ENCODE measurements at places on chromosomes 7 and 10.

GRCh38 chr10:63755441-63755840 lies 234.2 kb downstream of the REEP3 start:
- H3K36me3 ChIP-seq: no peaks in the 10 kb centered on the region
- H3K27me3 ChIP-seq: no peaks in the 10 kb centered on the region
- no peak overlapping the region for H3K4me3 ChIP-seq

- no peak for DNase-seq
- no peak overlapping the region for H3K27ac ChIP-seq
- no peaks in the 10 kb centered on the region for H3K27me3 ChIP-seq
- no peaks in the 10 kb centered on the region for H3K4me1 ChIP-seq
- H3K4me3 ChIP-seq: no peak overlapping the region
Observed at GRCh38 chr10:116457488-116457887, 29.8 kb downstream of the PNLIPRP3 start.

GRCh38 chr10:77554996-77555397 lies 82.6 kb downstream of the KCNMA1 start:
- H3K27ac ChIP-seq: peak overlapping the region; percentile 84
- no peaks in the 10 kb centered on the region for H3K36me3 ChIP-seq
- no peak overlapping the region for H3K4me3 ChIP-seq
- no peak for DNase-seq
- H3K27me3 ChIP-seq: no peaks in the 10 kb centered on the region

DNA sequence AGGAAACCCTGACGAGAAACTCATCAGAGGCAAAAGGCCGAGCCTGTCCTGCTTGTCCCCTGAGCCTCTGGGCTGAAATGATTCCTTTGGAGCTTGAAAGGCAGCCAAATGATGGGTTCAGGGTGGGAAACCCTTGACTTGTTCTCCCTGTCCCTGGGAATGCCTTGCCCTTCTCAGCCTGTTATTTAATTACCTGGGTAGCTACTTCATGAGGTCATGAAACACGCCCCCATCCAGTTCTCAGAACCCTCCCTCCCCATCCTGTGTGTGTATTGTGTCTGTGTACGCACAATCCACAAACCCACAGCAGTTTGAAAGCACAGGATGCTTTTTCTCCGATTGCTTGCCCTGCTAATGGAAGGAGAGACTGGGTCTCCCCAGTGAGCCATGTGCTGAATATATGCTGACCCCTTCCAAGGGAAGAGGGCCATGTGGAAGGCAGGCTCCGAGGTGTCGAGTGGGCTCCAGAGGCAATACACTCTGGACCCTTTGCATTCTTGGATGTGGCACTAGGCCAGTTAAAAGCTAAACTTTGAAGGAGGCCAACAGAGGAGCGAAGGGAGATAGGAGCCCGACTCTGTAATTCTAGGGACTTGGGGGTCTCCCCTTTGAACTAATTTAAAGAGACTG lies 10.6 kb downstream of the DUSP5 start:
- peaks cover 14% of the 10 kb centered on the region for H3K36me3 ChIP-seq
- DNase-seq: no peak
- no peak overlapping the region for H3K27ac ChIP-seq
- no peak overlapping the region for H3K4me3 ChIP-seq
- peaks cover 52% of the 10 kb centered on the region for H3K4me1 ChIP-seq

GRCh38 chr7:94633687-94634086 lies 22.2 kb downstream of the SGCE start:
- H3K27me3 ChIP-seq: no peaks in the 10 kb centered on the region
- H3K4me1 ChIP-seq: peaks cover 11% of the 10 kb centered on the region
- no peak overlapping the region for H3K27ac ChIP-seq
- no peak for DNase-seq

- no peak for DNase-seq
- H3K36me3 ChIP-seq: no peaks in the 10 kb centered on the region
- no peaks in the 10 kb centered on the region for H3K27me3 ChIP-seq
- peaks cover 27% of the 10 kb centered on the region for H3K4me1 ChIP-seq
Observed at GRCh38 chr10:4312051-4312835, 513.8 kb upstream of the AKR1E2 start.

DNA sequence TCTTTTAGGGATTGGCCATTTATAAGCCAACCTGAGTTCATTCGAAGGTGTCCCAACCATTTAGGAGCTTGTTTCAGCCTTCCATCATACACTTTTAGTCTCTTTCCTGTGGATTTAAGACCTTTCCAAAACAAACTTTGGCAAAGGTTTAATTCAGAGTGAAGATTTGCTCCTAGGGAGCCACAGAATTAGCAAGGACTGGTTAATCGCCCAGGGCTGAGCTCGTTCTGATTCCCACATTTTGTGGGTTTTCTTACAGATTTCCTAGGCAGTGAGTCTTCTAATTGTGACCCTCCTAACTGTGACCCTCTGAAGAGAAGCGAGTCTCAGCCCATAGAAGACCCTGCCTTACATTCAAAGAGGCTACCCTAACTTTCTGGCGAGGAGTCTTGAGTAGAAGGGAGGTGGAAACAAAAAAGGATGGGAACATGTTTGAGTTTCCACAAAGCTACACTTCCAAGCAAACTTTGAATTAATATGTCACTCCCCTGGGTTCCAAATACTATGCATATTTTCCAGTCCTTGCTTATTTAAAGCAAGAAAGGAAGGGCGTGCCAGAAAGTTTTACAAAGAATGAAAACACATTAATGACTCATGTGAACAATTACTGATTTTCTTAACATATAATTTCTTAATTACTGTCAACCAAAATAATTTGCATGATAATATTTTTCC lies 118.3 kb downstream of the ARID5B start:
- H3K4me1 ChIP-seq: peaks cover 54% of the 10 kb centered on the region
- DNase-seq: no peak
- no peaks in the 10 kb centered on the region for H3K27me3 ChIP-seq

- H3K27ac ChIP-seq: no peak overlapping the region
- DNase-seq: no peak
- peaks cover 31% of the 10 kb centered on the region for H3K36me3 ChIP-seq
- no peaks in the 10 kb centered on the region for H3K27me3 ChIP-seq
- H3K4me3 ChIP-seq: no peak overlapping the region
Observed at GRCh38 chr10:13637303-13637856, 50.6 kb downstream of the PRPF18 start.

DNA sequence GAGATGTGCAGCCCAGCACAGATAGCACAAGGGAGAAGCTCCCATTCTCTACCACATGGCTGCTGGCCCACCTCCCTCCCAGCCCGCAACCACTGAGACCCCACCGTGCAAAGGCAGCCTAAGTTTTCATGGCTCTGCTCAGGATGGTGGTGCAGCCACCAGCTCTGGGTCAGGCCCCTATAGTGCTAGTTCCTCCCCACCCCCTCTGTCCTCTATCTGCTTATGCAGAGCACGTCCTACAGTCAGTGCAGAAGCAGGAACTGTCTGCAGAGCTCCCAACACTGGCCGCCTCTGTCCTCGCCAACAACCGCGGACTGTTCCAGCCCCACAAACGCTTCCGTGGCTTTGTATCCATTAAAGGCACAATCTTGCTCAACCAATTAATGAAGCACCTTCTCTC lies 278.9 kb downstream of the GRID1 start:
- H3K4me1 ChIP-seq: no peaks in the 10 kb centered on the region
- no peak overlapping the region for H3K4me3 ChIP-seq
- no peak for DNase-seq

- no peak overlapping the region for H3K27ac ChIP-seq
- H3K4me3 ChIP-seq: no peak overlapping the region
- H3K36me3 ChIP-seq: no peaks in the 10 kb centered on the region
- no peak for DNase-seq
- H3K27me3 ChIP-seq: no peaks in the 10 kb centered on the region
Observed at GRCh38 chr10:90604636-90605035, 253.2 kb downstream of the HTR7 start.

GRCh38 chr7:144908324-144908723 lies 72.5 kb upstream of the TPK1 start:
- H3K36me3 ChIP-seq: no peaks in the 10 kb centered on the region
- no peak overlapping the region for H3K4me3 ChIP-seq
- H3K27ac ChIP-seq: no peak overlapping the region
- no peak for DNase-seq
- no peaks in the 10 kb centered on the region for H3K4me1 ChIP-seq
- peaks cover 5% of the 10 kb centered on the region for H3K27me3 ChIP-seq

GRCh38 chr10:58028597-58029366 lies 238.9 kb downstream of the IPMK start:
- H3K27me3 ChIP-seq: no peaks in the 10 kb centered on the region
- H3K4me1 ChIP-seq: no peaks in the 10 kb centered on the region
- H3K36me3 ChIP-seq: no peaks in the 10 kb centered on the region
- no peak for DNase-seq
- no peak overlapping the region for H3K4me3 ChIP-seq

DNA sequence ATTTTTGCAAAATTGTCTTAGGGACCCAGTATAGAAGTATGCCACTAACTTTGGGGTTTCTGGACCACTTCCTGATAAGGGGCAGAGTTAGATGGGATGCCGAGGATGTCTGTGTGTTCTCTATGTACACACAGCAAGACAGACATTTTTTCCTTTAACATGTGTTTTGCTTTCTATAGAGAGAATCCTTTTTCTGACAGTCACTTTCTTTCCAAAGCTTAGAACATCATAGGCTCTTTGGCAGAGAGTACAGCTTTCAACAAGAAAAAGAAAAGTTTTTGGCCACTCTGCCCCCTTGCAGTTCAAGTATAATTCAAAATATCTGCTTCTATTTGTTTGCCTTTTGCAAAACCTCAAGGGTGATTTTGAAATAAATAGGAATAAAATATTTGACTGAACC lies 44.1 kb downstream of the PAPSS2 start:
- no peaks in the 10 kb centered on the region for H3K36me3 ChIP-seq
- DNase-seq: peak; percentile 64
- H3K27ac ChIP-seq: no peak overlapping the region
- no peaks in the 10 kb centered on the region for H3K4me1 ChIP-seq
- no peak overlapping the region for H3K4me3 ChIP-seq

DNA sequence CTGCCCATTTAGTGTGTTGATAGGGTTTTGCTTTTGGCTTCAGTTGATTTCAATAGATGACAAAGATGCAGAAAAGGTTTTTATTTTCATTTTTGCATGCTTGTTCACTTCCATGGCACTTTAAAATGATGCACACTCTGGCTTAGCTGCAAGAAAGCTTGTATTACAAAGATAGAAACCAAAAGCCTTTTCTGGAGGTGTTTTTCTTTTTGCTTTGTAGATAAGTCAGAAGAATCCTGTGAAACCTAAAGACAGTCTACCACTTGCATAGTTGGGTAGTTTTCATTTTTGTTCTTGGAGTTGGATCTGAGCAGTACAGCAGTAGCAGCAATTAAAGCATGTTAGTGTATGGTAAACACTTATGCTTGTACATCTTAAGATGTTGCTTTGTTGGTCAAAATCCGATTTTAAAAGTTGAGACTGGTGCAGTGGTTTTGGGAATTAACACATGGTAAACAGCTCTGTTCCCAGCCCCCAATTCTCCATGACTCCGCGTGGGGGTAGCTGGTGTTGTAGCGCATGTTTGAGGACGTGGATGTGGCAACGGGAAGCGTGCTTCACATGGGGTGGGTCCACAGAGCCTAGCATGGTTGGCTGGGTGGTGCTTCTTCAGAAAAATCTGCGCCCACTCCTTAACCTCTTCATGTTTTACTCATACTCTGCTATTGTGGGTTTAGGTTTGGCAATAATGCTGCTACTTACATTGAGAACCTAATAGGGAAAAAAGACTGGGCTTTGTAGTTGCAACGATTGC lies 19.8 kb downstream of the CCNY start:
- H3K4me3 ChIP-seq: no peak overlapping the region
- DNase-seq: no peak
- peaks cover 44% of the 10 kb centered on the region for H3K4me1 ChIP-seq
- no peaks in the 10 kb centered on the region for H3K27me3 ChIP-seq

- H3K27me3 ChIP-seq: no peaks in the 10 kb centered on the region
- H3K4me1 ChIP-seq: no peaks in the 10 kb centered on the region
- no peak overlapping the region for H3K4me3 ChIP-seq
Observed at GRCh38 chr10:14507176-14507575, 176.5 kb upstream of the FRMD4A start.

GRCh38 chr10:30996481-30997005 lies 35.1 kb downstream of the ZNF438 start:
- DNase-seq: no peak
- no peak overlapping the region for H3K4me3 ChIP-seq
- peaks cover 34% of the 10 kb centered on the region for H3K4me1 ChIP-seq
- no peaks in the 10 kb centered on the region for H3K36me3 ChIP-seq
- H3K27me3 ChIP-seq: no peaks in the 10 kb centered on the region

DNA sequence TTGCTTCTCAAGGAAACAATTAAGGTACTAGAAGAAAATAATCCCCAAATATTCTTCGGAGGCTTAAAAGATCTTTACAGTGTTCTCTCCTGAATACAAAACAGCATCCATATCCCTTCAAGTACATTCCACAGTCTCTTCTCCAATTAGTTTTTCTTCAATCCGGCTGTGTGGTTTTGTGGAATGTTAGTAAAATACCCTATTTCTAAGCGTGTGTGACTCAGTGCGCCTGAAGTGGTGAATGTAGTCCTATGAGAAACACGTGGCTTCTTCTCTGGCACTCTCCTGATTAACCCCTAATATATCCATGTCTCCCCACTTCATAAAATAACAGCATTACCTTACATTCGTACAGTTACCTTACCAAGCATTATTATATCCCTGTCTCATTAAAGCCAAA lies 570.2 kb downstream of the ARL4A start:
- H3K4me1 ChIP-seq: no peaks in the 10 kb centered on the region
- DNase-seq: no peak
- H3K36me3 ChIP-seq: no peaks in the 10 kb centered on the region
- H3K4me3 ChIP-seq: no peak overlapping the region

- peaks cover 20% of the 10 kb centered on the region for H3K36me3 ChIP-seq
- no peaks in the 10 kb centered on the region for H3K27me3 ChIP-seq
- H3K27ac ChIP-seq: peak overlapping the region; percentile 32
- DNase-seq: no peak
- peaks cover 80% of the 10 kb centered on the region for H3K4me1 ChIP-seq
Observed at GRCh38 chr10:86690657-86691084, 22.4 kb downstream of the LDB3 start.

GRCh38 chr10:129962031-129962871 lies 1.8 kb downstream of the EBF3 start:
- no peaks in the 10 kb centered on the region for H3K36me3 ChIP-seq
- H3K4me1 ChIP-seq: peaks cover 58% of the 10 kb centered on the region
- peak overlapping the region; percentile 77 for H3K27ac ChIP-seq
- H3K27me3 ChIP-seq: peaks cover 84% of the 10 kb centered on the region

All from esophagus muscularis mucosa (tissue), 4 donors.